ENCODE measurements at places on chromosomes 7 and 10.

DNA sequence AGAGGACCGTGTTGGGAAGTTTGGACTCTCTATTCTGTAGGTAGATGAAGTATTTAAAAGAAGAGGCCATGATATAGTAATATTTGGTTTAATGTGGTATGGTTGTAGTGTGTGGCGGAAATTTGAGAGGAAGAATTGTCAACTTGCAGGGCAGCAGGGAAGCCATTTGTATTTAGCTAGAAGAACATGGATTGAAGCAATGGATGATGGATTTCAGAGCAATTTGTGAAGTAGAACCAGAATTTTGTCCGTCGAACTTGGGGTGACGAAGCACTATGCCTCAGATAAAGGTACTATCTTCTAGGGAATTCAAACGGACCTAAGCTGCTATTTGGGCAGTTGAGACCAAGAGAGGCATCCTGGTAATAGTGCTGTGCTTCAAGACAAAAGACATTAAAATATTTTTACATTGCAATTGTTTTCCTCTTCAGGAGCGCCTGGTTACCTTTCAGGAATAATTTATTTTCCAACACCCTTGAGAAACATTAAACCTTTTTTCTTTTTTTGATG, 615 bp upstream of the WBP1L start:
- no peak for DNase-seq

DNA sequence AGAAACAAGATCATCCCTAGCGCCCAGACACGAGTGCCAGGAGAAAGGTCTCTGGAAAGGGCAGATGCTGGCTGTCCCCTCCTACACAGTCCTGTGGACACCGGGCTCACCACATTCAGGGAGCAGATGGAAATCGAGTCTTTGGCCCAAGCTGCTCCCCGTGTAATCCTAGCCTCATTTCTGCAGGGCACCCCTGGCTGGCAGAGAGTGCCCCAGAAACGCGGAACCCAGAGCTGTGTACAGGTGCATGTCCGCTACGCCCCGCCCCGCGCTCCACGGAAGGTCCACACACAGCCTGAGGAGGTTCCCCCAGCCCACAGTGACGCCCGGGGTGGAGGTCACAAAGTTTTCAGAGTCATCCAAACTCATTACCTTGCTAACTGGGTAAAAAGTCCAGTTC, 202.8 kb downstream of the MAD1L1 start:
- no peak for DNase-seq

GRCh38 chr10:69425511-69426298, 9.0 kb upstream of the TACR2 start:
- DNase-seq: no peak

- DNase-seq: no peak
These were observed 33.1 kb downstream of the SMC3 start for GRCh38 chr10:110600487-110601101.

DNA sequence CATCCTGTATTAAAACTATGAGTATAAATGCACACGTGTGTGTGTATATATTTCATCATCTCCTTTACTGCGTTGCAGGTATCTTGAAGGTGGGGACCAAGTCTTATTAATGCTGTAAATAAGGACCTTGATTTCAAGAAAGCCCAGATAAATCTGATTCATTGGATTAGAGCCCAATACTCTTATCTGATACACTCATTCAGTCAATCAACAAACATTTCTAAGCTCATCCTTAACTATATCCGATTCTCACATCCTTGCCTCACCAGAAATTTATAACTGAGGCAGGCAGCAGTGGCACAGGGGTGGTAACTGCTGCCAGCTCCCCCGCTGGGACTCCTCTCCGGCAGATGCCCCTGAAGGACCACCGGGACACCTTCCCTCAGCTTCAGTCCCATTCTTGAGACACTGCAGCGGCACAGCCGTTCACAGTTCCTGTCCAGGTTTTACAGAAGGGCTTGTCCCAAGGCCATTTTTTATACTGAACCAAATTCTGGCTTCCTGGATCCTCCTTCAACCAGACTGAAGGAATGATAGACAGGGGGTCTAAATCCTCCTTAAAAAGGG, 54.0 kb downstream of the BRI3 start:
- DNase-seq: no peak

Measured in activated CD8-positive, alpha-beta memory T cell treated with anti-CD3 and anti-CD28 coated beads for 48 hours (primary cell).